Bronchus fibroblast of lung (primary cell): ENCODE measurements at places on chromosomes 2 and 18. TPM values are rescaled to one million over a fixed set of nuclear protein-coding genes. Genes with fewer than 3 reads are reported as not detected.

Gene ATIC
- 46.6 and 51.6 TPM in 2 replicates for total RNA-seq

Gene LHCGR
- not detected in 2 replicates for total RNA-seq

Gene GREB1L
- total RNA-seq: under 0.01 and 0.30 TPM in 2 replicates

Gene TRPM8
- total RNA-seq: not detected in 2 replicates

Gene PSMA8
- total RNA-seq: not detected in 2 replicates

Gene SCN9A
- total RNA-seq: 12.3 and 13.6 TPM in 2 replicates

Gene IL36RN
- total RNA-seq: not detected in 2 replicates

Gene OR6B2
- not detected in 2 replicates for total RNA-seq

Gene GYPC
- total RNA-seq: 100 and 106 TPM in 2 replicates

Gene RASGRP3
- 0.17 and 0.45 TPM in 2 replicates for total RNA-seq

Gene ABCG8
- total RNA-seq: not detected in 2 replicates

Gene ATP8B1
- 18.1 and 22.7 TPM in 2 replicates for total RNA-seq

Gene NCOA1
- 4.0 and 4.5 TPM in 2 replicates for total RNA-seq

Gene ASB18
- not detected in 2 replicates for total RNA-seq

Gene NEB
- total RNA-seq: under 0.01 and 0.17 TPM in 2 replicates

Gene COL4A3
- total RNA-seq: under 0.01 TPM in 1 of 2 replicates, not detected in the other

Gene TMEM182
- 1.7 and 1.9 TPM in 2 replicates for total RNA-seq

Gene PLGLB2
- total RNA-seq: 0.89 TPM in 1 of 2 replicates, not detected in the other

Gene GLI2
- 6.2 and 12.3 TPM in 2 replicates for total RNA-seq

Gene NT5C1B
- total RNA-seq: not detected in 2 replicates

Gene ALPP
- total RNA-seq: not detected in 2 replicates

Gene IL1F10
- total RNA-seq: not detected in 2 replicates

Gene NEDD4L
- total RNA-seq: 11.4 and 16.5 TPM in 2 replicates

Gene TMEM18
- total RNA-seq: 27.5 and 28.4 TPM in 2 replicates

Gene SOWAHC
- 4.6 and 5.0 TPM in 2 replicates for total RNA-seq

Gene MC4R
- 0.15 TPM in 1 of 2 replicates, not detected in the other for total RNA-seq

Gene TANC1
- total RNA-seq: 13.1 and 13.8 TPM in 2 replicates

Gene GAD1
- not detected in 2 replicates for total RNA-seq

Gene GREB1
- total RNA-seq: 0.17 and 0.30 TPM in 2 replicates

Gene SERPINB8
- 6.6 and 7.4 TPM in 2 replicates for total RNA-seq

Gene SFT2D3
- total RNA-seq: 3.7 and 5.0 TPM in 2 replicates

Gene FAP
- total RNA-seq: 33.3 and 40.7 TPM in 2 replicates

Gene NTSR2
- total RNA-seq: not detected in 2 replicates

Gene VWA3B
- not detected in 2 replicates for total RNA-seq

Gene POTEJ
- total RNA-seq: not detected in 2 replicates

Gene SERPINB10
- 1.7 TPM in 1 of 2 replicates, not detected in the other for total RNA-seq
